ENCODE measurements at places on chromosomes 1 and 21.

- DNase-seq: no peak
Measured at GRCh38 chr1:169877800-169878491, 15.8 kb downstream of the SCYL3 start.

- no peak for DNase-seq
Measured at GRCh38 chr1:109252893-109253802, 3.8 kb downstream of the CELSR2 start.

DNA sequence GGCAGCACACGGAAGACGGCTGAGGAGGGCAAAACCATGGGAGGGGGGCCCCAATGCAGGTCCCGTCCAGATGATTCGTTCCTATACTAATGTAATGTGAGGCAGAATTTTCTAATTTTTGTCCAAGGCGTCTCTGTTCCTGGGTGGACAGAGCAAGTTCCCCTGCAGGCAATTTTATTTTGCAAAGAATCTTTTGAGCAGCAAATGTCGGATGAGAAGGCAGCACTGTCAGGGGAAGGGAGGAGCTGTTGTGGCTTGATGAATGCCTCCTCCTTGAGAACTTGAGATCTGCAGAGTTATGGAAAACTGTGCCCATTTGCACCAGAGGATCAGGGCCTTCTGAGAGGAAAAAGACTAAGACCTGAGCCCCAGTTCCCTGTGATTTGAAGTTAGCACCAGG lies 17.3 kb downstream of the SLC1A7 start:
- DNase-seq: no peak

DNA sequence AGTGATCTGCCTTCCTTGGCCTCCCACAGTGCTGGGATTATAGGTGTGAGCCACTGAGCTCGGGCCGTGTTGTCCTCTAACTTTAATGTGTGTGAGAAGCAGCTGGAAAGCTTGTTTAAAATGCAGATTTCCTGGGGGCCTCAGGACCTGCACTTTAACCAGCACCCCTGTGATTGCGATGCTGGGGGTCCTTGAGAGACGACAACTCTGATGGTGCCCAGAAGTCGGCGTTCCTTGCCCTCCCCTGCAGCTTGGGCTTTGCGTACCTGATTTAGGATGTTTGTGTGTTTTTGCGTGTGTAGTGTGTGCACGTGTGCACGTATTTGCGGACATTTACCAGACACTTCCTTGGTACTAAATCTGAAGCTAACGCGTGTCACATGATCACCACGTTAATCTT lies 10.9 kb downstream of the IFNGR2 start:
- no peak for DNase-seq

DNA sequence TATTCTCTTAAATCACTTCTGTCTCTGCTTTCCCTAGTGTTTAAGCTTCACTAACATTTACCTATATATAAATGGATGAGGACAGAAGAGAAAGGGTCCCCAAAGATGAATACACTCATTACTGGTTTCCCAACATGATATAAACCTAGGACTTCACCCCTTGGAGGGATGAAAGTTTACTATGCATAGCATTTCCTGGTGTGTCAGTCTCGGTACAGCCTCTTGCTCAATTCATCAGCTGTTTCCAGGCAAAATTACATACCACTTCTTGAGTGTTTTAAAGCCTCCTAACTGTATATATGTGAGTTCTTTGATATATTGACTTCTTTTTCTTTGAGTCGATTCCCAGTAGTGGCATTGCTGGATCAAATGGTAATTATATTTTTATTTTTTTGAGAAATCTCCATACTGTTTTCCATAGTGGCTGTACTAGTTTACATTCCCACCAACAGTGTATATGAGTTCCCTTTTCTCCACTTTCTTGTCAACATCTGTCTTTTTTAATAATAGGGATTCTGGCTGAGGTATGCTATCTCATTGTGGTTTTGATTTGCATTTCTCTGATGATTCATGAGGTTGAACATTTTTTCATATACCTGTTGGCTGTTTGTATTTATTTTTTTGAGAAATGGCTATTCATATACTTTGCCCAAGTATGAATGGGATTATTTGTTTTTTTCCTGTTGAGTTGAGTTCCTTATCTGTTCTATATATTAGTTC lies 259.3 kb upstream of the CACYBP start:
- no peak for DNase-seq

DNA sequence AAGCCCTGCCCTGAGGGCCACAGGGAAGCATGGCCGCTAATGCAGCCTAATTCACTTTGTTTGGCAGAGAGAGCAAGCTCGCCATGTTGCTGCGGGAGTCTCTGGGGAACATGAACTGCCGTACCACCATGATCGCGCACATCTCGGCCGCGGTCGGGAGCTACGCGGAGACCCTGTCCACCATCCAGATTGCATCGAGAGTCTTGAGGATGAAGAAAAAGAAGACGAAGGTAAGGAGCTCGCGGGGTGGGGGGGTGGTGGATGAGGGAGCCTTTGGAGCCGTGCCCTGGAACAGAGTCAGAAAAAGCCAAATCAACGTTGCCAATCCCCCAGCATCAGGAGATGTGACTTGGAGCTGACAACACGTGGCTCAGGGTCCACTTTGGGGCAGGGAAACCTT lies 529.4 kb downstream of the KIF26B start:
- no peak for DNase-seq

DNA sequence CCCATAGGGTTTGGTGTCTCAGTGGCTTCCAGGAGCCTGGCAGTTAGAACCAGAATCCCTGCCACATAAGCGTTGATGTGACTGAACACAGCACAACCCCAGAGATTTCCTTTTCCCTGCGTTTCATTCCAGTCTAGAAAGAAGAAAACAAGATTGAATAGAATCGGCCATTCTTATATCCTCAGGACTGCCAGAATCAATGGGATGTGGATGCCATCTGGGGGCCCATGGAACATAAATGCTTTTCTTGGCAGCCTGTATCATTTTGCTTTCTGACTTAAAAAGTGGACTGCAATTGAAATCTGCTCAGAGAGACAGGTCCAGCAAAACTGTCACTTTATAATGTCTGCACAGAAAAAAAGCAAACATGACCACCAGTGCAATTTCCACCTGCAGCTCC lies 80.3 kb downstream of the DISC1 start:
- DNase-seq: no peak

DNA sequence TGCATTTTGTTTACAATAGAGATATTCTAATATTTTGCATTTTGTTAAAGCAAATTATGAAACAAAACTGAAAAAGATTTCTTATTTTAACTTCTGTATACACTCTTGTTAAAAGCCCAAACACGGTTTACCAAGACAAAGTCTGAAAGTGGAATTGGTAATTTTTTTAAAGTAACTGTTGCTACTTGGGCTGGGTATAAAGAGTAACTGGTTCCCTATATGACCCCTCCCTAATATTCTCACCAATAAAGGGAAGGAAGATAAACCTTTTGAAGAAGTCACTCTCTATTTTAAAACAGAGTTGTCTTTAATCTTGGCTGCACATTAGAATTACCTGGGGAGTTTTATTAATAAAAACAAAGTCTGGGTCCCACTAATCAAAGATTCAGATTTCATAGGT lies 27.4 kb downstream of the ARHGAP29 start:
- no peak for DNase-seq
